ENCODE measurements at places on chromosomes 6 and 20.

DNA sequence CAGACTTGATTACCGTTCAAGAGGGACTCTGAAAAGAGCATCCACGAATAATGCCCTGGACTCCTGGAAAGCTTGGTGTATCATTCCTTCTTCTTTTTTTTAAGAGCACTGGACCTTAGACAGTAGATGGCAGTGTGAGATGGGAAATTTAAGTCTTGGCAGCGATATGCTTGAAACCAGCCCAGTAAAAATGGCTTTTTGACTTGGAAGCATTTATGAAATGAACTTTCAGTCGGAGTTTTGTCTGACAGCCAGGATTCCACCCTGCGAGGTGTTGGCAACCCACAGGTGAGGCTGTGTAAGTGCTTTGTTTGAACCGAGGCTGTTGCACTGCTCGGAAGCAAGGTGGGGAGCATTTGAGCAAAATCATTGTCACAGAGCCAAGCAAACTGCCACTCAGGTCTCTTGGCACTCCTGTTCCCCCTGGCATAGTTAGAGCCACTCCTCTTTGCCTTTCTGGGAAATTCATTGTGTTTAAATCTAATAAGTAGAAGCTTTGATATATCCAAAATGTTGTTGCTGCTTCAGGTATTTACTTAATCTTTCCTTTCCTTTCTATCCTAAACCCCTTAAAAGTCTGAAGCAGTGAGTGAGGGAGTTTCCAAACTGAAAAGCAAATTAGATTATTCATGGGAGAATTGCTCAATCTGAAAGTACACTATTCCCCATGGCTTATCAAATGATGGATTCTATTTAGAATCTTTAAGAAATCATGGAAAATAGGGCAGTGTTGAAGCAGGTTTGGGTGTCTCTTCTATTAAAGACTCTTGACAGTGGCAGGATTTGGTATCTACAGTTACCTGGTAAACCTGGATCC is 272.8 kb upstream of the SLC35B3 start:
- peak; percentile 1 for DNase-seq

- DNase-seq, result no peak
Measured at GRCh38 chr6:10112871-10113549, 301.9 kb downstream of the TFAP2A start.

DNA sequence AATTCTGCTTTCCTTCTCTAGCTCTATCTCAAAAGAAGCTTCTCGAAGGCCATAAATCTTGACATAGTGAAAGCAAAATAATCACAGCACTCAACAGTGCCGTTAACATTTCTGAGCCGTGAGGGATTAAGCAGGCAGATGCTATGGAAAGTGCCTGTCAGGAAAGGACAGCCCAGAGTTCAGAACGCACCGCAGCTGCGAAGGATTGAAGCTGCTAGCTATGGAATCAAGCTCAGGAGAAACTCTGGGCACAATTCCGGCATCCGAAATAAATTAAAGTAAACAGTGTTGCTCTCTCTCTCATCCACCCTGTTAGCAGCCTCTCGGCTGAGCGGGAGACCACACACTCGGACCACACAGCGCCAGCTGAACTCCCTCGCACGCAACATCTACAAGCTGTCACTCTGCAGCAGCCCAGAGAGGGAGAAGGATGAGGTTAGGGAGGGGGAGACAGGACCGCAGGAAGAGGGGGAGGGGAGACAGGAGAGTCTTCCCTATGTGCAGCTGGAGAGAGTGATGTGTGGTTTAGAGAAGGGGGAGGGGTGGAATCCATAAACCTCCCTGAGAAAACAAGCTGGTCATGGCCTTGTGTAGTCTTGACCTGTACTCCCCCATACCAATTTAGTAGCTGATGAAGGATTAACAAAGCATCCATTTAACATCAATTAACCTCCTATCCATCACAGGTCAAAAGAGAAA is 9.0 kb downstream of the EXOC2 start:
- no peak for DNase-seq

DNA sequence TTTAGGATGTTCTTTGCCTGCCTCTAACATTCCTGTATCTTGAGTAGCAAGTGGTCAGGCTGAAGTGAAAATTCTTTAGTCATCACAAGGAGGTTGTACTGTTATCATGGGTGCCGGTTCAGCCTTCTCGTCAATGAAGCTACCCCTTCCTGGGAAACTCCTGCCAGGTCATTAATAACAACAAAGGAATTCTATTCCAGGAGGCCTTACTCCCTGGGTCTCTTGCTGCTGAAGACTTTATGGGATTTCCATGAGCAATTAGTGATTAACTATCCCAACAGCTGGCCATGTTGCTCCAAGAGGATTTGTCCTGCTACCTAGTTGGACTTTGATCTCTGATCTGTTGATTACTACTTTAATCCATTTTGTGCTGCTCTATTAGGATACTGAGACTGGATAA is 62.7 kb upstream of the ELOVL5 start:
- peak; percentile 10 for DNase-seq

- no peak for DNase-seq
Measured at GRCh38 chr20:2172305-2173175, 70.9 kb downstream of the STK35 start.

DNA sequence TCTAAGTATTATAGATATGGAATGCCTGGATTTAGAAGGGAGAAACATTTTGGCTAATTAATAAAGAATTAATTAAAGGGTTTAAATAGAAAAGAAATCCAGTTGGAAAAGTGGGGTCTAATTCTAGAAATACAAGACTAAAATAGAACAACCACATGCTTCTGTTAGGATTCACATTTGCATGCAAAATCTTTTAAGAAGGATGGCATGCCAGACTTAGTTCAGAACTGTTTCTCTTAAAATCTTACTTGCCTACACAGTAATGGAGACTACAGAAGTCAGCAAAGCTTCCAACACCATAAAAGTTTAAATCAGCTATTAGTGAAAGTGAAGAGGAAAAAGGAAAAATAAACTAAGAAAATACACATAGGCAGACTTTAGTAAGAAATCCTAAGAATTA is 32.7 kb upstream of the KATNA1 start:
- DNase-seq, result no peak

- no peak for DNase-seq
Measured at GRCh38 chr20:46212252-46212651, 94.1 kb downstream of the CD40 start.
